ENCODE measurements at places on chromosomes 7 and 10.
A peak's percentile ranks its signal among the peaks of the same experiment; 100 is the strongest.

DNA sequence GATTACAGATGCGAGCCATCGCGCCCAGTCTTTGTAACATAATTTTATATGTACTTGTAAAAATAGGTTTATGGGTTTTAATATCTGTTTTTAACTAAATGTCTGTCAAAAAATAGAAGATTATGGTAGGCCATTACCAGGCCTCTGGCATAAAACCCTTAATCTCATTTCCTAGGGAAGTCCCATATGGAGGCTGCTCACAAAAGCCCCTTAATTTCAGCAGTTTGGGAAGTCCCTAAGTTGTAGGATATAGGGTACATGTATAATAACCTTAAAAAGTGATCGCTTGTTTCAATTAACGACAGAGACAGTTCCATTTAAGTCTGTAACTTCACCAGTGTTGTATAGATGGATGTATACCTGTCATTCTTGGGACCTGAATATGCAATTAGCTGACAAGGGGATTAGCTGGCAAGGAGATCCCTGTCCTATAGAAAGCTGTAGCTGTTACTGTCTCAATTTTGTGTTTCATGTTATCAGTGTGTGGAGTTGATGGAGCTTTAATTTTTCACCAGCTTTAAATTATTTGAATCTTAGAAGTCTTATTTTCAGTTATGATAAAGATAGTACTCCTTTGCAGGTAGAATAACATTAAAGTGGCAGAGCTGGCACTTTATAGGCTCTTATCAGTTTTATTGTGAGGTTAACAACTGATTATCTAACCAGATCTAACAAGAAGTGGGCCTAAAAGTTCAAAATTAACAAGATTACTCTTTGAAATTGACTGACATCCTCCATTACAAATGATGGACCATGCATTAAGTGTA, 10.5 kb downstream of the TRIM24 start:
- DNase-seq, result no peak

- no peak for DNase-seq
Measured at GRCh38 chr10:16987206-16987621, 142.4 kb downstream of the CUBN start.

DNA sequence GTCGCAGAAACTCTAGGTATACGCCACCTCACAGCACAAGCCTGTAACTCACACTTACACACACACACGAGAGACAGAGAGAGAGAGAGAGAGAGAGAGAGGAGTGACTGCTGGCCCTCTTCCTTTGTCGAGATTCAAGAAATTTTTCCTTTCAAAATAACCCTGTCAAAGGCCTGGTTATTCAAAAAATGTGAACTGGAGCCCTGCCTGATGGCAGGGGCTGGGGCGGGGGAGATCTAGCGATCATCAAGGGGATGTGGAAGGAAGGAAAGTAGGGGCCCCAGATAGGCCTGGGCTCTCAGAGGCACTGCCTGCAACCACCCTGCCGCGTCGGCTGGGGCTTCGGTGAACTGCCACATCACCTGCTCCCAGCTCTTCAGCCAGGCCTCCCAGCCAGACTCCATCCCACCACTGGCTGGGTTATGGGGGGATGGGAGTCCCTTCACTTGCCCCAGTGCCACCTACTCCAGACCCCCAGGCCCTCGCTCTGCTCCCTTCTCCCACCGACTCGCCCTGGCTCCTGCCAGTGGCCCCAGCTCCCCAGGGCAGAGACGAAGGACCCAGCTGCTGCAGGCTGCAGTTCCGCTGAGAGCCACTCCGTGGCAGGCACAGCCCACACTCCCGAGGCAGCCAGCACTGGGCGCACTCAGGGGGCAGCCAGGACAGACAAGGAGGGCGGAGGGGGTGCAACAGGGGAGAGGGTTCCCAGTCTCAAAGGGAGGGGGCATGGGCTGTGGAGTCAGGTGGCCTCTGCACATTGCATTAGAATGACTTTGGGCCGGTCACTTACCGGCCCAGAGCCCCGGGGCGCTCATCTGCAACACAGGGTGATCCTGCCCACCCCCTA, 15.3 kb downstream of the KCNH2 start:
- peak; percentile 58 for DNase-seq

DNA sequence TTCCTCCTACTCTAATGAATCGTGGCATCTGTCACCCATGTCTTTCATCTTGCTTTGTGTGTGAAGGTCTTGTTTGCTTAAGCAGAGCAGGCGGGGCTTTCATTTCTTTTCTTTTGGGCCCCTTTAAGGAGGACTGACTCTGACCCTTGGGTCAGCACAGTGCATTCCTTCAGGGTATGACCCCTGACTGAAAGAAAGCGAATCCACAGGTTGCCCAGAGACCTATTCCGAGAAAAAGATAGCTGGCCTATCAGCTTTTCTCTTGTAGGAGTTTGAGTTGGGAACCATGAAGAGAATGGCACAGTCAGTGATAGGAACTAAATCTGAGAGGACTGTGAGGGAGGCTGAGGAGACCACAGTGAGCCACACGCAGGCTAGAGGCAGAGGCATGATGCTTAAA, 193.2 kb upstream of the CDCA7L start:
- no peak for DNase-seq

DNA sequence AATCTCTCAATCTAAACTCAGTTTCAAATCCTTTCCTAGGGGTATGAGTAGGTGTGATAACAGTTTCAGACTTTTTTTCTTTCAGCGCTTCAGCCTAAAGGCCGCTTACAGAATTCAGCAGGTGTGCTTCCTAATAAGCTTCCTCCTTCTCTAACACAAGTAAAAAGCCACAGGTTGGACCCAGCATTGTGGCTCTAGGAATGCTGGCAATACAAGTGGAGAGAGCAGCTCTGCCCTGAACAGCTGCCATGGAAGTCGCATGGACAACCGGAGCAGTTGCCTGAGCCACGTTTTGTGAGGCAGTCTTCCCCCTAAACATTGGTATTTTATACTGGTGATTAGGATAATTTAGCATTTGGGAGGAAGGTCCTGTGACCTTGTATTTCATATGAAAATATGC, 83.5 kb downstream of the ST7 start:
- no peak for DNase-seq

- no peak for DNase-seq
Measured at GRCh38 chr10:17006631-17007417, 122.8 kb downstream of the CUBN start.

DNA sequence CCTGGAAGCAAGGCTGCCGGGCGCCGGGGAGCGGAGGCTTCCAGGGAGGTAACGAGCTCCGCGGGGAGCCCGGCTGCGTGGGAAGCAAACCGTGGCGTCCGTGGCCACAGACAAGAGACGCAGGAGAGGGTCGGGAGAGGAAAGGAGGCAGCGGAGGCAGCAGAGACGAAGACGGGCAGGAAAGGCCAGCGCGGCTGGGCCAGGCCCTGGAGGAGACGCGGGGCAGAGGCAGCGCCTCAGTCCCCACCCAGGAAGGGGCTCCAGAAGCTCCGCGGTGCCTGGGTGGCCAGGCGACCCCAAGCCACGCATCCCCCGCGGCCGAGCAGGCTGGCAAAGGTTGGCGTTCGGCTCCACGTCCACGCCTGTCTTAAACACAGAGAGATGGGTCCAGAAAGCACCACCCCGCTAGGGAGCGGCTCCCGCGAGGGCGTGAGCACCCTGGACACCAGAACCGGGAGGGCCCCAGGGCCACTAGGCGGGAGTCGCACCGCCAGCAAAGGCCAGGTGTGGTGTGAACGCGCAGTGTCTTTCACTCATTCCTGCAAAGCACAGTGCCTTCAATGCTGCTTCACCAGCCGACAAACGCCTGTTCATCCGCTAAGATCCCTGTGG, 97.3 kb downstream of the PTPRN2 start:
- no peak for DNase-seq

- no peak for DNase-seq
Measured at GRCh38 chr10:49688920-49689319, 9.5 kb downstream of the C10orf53 start.

- no peak for DNase-seq
Measured at GRCh38 chr10:22244001-22244400, 26.2 kb upstream of the EBLN1 start.

- DNase-seq, result peak; percentile 6
Measured at GRCh38 chr10:35607475-35608327, 2.6 kb downstream of the GJD4 start.
